ENCODE measurements at places on chromosomes 4 and X. TPM values are rescaled to one million over a fixed set of nuclear protein-coding genes. Genes with fewer than 3 reads are reported as not detected.

DNA sequence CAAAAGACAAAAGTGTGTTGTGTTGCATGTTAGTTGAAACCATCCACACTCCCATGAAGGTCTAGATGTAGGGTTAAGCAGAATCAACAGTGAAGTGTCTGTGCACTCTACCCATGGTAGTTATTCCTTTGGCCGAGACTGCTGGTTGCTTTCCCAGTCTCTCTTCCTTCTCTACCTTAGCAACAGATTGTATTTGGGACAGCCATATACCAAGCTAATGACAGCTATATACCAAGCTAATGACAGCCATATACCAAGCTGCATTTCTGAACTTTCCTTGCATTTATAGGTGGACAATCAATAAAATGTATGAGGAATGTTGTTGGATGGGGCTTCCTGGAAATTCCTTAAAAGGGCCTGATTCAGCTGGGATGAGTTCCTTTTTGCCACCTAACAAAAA is 80.5 kb upstream of the ENPEP start:
- peaks cover under 1% of the 10 kb centered on the region for H3K4me1 ChIP-seq
- no peaks in the 10 kb centered on the region for H3K36me3 ChIP-seq
- H3K27ac ChIP-seq: no peak overlapping the region
- H3K27me3 ChIP-seq: no peaks in the 10 kb centered on the region

Gene TEX13C
- total RNA-seq: not detected

DNA sequence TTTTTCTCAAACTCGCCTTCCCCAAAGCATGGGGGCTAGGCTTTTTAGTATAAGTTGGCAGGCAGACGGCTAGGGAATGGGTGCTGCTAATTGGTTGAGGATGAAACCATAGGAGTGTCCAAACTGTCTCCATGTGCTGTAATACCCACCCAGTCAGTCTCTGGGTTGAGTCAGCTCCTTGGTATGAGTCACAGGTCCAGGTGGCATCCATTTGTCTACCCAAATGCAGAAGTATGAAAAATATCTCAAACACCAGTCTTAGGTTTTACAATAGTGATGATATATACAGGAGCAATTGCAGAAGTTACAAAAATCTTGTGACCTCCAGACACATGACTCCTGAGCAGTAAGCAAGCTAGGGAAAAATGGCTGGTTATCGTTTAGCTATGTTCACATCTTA is 27.4 kb upstream of the CCSER1 start:
- no peak overlapping the region for H3K4me3 ChIP-seq
- H3K27ac ChIP-seq: no peak overlapping the region
- no peaks in the 10 kb centered on the region for H3K4me1 ChIP-seq
- no peaks in the 10 kb centered on the region for H3K36me3 ChIP-seq
- no peaks in the 10 kb centered on the region for H3K27me3 ChIP-seq

Gene CT83
- not detected for total RNA-seq

- no peaks in the 10 kb centered on the region for H3K27me3 ChIP-seq
- H3K4me3 ChIP-seq: no peak overlapping the region
- H3K27ac ChIP-seq: no peak overlapping the region
- no peak for DNase-seq
Measured at GRCh38 chrX:123881330-123881729, 21.5 kb downstream of the XIAP start.

Gene PIR
- total RNA-seq: 74.2 TPM

Gene SATL1
- total RNA-seq: 0.13 TPM

- no peaks in the 10 kb centered on the region for H3K4me1 ChIP-seq
- H3K36me3 ChIP-seq: no peaks in the 10 kb centered on the region
- H3K4me3 ChIP-seq: no peak overlapping the region
- no peak for DNase-seq
- no peaks in the 10 kb centered on the region for H3K27me3 ChIP-seq
- H3K27ac ChIP-seq: no peak overlapping the region
Measured at GRCh38 chrX:110143454-110144210, 140.7 kb downstream of the TMEM164 start.

Gene LONRF3
- total RNA-seq: not detected

DNA sequence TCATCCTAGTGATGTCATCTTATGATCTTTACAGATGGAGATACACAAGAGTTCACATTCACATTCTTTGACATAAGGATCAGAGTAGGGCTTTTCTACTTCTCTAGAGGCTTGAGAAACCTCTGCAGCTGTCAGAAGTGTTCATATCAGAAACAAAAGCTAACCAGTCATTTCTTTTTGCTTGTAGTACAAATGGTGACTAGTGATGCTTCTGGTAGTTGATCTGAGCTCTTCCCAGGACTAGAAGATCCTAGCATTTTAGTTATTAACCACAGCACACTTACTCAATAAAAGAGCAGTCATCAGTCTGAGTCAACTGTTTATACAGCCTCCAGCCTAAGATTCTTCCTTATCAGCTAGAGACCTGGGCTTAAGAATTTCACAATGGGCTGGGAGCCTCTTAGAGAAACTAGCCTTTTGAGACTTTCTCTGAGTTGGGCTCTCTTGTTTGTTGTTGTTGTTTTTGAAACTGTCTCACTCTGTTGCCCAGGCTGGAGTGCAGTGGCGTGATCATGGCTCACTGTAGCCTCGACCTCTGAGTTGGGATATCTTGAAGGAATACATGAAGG is 84.1 kb downstream of the TMEM164 start:
- no peaks in the 10 kb centered on the region for H3K27me3 ChIP-seq
- no peak for DNase-seq
- H3K36me3 ChIP-seq: no peaks in the 10 kb centered on the region
- no peaks in the 10 kb centered on the region for H3K4me1 ChIP-seq
- no peak overlapping the region for H3K4me3 ChIP-seq

DNA sequence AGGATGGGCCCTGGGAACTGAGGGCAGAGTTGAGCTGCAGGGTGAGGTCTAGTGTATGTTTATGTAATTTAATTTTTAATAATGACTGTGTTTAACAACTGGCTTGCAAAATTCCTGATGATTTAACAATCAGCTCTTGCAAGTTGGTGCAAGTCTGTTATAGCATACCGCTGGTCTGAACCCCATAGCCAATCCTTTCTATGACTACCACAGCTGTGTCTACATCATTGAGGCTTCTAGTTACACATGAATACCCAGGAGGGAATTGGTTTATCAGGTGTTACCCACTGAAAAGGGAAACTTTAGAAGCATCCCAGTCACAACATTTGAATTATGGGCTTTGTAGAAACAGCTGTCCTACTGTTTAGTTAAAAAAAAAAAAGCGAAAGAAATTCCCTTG is 38.3 kb downstream of the SUPT20HL1 start:
- no peaks in the 10 kb centered on the region for H3K4me1 ChIP-seq
- H3K27me3 ChIP-seq: peaks cover 23% of the 10 kb centered on the region
- no peak for DNase-seq
- no peak overlapping the region for H3K27ac ChIP-seq

- DNase-seq: no peak
- no peak overlapping the region for H3K27ac ChIP-seq
- H3K4me3 ChIP-seq: no peak overlapping the region
- H3K27me3 ChIP-seq: no peaks in the 10 kb centered on the region
- H3K36me3 ChIP-seq: no peaks in the 10 kb centered on the region
- no peaks in the 10 kb centered on the region for H3K4me1 ChIP-seq
Measured at GRCh38 chr4:8291036-8291682, 21.6 kb downstream of the HTRA3 start.

GRCh38 chr4:119666653-119667091 is 38.1 kb upstream of the PDE5A start:
- no peaks in the 10 kb centered on the region for H3K36me3 ChIP-seq
- no peaks in the 10 kb centered on the region for H3K27me3 ChIP-seq
- no peak for DNase-seq
- no peaks in the 10 kb centered on the region for H3K4me1 ChIP-seq
- no peak overlapping the region for H3K4me3 ChIP-seq

Gene VCX
- not detected for total RNA-seq
